Stimulated activated CD4-positive, alpha-beta T cell treated with anti-CD3 and anti-CD28 coated beads, TNF-alpha, amount 100 ng/mL, for 4 hours (primary cell): ENCODE measurements at places on chromosomes 5 and 9.

GRCh38 chr5:176734756-176735342, 75.5 kb upstream of the UNC5A start:
- no peak for DNase-seq

DNA sequence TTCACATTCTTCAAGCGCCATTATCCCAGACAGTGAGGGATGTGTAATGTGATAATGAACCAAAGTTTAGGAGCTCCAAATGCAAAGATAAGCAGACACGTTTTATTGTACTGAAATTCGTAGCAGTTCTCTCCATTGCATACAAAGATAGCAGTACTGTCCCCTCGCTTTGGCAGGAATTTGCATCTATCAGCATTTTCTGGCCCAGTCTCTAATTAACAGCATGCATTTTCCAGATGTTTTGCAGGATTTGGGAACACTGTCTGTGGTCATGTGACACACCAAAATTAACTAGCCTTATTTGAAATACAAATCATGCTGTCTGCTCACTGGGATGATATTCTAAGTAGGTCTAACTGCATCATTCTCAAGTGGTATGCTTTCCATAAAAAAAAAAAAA, 235.9 kb upstream of the TRPM3 start:
- no peak for DNase-seq

DNA sequence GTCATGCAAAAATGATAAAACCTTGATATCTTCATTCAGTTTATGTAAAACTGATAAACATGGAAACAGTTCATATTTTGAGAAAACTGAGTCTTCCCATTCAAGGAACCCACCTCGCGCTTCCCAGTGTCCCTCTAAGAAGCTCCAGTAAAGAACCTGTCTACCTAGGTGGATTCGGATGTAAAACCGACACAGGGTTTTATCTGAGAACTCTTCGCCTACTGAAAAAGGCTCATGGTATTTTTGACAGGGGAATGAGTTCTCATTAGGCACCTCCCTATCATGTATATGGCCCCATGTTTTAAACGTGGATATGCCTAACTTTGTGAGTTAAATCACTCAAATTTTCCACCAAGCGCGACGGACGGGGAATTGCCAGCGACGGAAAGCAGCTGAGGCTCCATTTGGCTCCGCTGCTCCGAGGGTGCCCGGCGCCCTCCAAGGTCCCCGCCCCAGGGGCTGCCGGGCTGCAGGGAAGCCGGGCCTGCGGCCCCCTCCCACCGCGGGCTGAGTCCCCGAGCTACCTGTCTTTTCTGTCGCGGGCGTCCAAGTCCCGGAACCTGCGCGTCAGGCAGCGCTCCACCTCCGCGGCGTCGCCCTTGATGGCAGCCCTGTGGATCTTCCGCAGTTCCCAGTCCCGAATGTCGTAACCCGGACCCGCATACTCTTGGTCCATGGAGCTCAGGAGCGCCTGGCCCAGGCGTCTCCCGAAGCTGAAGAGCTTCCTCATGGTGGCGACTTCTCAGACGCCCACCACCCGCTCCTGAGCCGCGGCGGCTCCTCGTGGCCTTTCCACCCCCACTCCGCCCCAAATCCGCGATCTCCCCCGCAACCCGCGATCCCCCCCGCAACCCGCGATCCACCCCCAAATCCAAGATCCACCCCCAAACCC, 594 bp downstream of the ANKRD18A start:
- DNase-seq: peak; percentile 23

- peak; percentile 52 for DNase-seq
Observed at GRCh38 chr5:76402251-76402885, 717 bp upstream of the IQGAP2 start.

DNA sequence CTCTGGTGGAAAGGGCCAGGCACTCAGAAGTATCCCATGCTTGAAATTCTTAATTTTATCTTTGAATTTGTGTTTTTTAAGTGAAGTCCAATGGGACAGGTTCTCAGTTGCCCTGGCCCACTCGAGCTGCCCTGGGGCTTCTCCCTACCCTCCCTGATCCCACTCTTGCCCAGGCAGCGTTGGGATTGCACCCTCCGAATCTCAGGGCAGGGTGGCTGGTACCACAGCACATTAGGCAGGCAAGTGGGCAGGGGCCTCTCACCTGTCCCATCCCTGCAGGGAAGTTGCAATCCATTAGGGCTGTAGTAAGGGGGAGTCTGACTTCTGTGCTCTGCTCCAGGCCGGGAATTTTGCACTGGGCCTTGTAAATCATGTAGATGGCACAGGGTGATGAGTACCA, 2.7 kb downstream of the RUFY1 start:
- DNase-seq: no peak

- DNase-seq: no peak
Observed at GRCh38 chr5:54702470-54702869, 184.9 kb downstream of the SNX18 start.

DNA sequence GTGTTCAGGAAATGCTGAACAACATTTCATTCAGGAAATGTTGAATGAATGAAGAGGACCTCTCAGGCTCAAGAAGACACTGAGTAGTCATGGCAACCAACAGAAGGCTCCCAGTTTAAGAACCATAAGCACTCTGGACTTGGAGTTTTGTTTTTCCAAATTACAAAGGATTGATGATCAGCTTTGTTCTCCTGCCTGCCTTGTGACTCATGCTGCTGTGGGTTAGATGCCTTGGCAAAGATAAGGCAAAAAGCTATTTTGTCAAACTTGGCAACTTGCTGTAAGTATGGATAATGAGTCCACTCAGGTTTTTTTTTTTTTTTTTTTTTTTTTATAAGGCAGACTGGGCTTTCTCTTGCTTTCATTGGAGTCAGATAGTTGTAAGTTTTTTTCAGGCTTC, 365.0 kb downstream of the TMEM232 start:
- no peak for DNase-seq

GRCh38 chr5:109062664-109063063, 315.0 kb downstream of the FER start:
- no peak for DNase-seq

- no peak for DNase-seq
Observed at GRCh38 chr5:71955723-71956122, 151.6 kb upstream of the MAP1B start.

DNA sequence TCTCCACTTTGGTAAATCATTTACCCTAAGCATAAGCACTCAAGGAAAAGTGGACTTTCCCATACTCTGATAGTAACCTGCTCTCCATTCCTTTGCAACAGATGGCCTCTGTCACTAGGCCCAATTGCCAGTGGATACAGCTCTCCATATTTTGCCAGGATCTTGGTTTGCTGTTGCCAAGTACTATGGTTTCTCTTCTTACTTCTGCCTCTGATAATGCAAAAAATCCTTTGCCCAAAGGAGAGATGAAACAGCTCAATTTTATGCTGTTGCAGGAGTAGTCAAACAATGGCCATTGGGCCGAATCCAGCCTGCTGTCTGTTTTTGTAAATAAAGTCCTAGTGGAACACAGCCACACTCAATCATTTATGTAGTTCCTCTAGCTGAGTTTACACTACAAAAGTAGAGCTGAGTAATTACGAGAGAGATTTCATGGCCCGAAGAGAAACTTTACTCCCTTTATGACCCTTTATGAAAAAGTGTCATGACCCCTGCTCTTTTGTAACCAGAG, 92.5 kb downstream of the HTR4 start:
- no peak for DNase-seq

GRCh38 chr5:14753292-14753691, 88.8 kb downstream of the OTULIN start:
- no peak for DNase-seq

- no peak for DNase-seq
Observed at GRCh38 chr5:31854181-31855133, 215.5 kb downstream of the PDZD2 start.

- DNase-seq: no peak
Observed at GRCh38 chr9:76465442-76466298, 6.7 kb downstream of the GCNT1 start.

GRCh38 chr9:114286146-114286679, 36.7 kb upstream of the ORM1 start:
- no peak for DNase-seq

GRCh38 chr9:34744295-34745221, 34.6 kb upstream of the CCL21 start:
- no peak for DNase-seq

DNA sequence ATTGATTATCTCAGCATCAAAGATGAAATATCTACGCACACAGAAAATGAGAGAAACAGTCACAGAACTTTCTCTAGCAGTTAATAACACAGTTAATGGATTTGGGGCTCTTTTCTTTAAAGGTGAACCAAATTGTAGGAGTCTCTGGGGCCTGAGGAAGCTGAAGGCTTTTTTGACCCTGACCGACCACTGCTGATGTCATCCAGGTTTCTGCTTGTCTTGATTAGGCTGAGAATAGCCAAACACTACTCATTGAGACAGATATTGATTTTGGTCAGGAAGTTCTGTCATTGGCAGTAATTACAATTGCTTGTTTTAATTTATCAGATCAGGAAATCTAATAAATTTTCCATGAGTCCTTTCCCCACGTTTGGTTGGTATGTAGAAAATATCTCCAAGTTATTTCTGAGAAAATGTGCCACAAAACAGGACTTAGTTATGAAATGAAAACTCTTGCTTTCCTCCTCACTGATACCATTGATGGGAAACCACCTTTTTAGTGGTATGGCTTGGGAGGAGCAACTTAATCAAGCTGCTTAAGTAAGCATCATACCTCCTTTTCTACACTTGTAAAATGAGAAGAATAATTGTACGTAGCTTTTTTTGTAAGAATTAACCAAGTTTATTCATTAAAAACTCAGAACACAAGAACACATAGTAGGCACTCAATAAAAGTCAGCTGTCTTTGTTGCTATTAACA, 19.7 kb downstream of the CARTPT start:
- DNase-seq: no peak

GRCh38 chr5:66573733-66574132, 22.5 kb upstream of the MAST4 start:
- DNase-seq: no peak

DNA sequence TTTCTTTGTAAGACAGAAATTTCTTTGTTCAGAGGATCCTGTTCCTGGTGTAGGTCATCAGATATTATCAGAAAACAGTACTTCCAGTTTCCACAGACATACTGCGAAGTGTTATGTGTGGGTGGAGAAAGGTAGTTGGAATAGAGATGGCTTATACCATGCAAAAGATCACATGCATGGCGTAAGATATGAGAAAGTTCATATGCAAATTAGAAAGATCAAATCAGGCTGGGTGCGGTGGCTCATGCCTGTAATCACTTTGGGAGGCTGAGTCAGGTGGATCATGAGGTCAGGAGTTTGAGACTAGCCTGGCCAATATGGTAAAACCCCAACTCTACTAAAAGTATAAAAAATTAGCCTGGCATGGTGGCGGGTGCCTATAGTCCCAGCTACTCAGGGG, 65.2 kb upstream of the GLIS3 start:
- DNase-seq: no peak

DNA sequence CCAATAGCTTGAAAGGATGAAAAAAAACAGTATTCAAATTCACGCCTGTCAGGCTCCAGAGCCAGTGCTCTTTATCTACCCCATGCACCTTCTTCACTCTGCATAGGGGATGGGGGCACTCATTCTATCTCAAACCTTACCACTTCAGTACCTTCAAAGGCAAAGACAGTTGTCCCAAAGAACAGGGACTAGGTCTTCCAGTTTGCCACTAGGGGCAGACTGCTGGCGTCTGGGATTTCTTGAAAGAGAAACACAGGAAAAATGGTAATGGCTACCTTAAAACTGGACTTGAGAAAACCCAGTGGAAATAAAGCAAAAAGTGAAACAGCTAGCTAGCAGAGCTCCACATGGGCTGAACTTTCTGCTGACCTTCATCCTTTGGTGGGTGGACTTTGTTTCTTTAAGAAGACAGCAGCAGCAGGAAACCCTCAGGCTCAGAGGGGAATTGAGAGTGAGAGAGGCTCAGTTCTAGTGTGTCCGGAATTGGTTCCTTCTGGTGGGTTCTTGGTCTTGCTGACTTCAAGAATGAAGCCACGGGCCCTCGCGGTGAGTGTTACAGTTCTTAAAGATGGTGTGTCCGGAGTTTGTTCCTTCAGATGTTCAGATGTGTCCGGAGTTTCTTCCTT, 41.0 kb upstream of the SLC36A1 start:
- no peak for DNase-seq

DNA sequence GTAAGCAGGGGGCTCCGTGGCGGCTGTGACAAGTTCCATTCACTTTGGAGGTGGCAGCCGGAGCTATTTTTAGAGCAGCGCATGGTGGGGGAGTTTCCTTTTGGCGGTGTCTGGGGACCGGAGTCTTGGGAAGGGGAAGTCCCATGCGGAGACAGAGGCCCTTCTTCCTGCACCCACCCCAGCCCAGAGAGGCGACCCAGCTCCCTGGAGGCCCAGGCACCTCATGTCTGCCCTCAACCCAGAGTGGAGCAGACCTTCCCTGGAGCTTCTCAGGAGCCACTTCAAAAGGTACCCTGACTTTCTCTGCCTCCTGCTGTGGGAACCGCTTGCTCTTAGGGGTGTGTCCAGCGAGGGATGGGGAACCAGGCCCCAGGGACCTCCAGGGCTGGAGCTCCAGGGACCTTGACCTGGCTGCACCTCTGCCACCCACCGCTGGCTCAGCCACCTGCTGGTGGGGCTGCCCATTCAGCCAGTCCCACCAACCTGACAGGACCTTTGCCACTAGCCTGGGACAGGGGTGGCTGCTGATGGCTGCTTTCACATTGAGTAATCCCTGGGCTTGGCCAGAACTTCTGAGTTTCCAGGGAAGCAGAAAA, 34.1 kb downstream of the NEK6 start:
- DNase-seq: peak; percentile 11

DNA sequence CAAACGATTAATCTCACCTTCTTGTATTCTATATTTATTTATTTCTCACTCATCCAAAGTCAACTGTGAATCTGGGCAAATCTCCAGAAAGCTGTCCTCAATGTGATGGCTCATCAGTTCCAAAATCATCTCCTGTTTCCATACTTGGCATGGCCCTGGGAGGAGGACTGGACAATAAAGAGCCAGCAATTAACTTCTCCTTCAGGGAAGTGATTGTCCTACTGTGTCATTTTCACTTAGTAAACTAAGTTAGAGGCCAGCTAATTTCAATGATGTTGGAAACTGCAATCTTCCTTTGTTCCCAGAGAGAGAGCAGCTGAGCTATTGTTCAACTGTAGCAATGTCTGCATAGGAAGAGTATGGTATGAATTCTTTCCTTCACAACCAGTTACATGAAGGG, 17.5 kb downstream of the CDH12 start:
- no peak for DNase-seq

DNA sequence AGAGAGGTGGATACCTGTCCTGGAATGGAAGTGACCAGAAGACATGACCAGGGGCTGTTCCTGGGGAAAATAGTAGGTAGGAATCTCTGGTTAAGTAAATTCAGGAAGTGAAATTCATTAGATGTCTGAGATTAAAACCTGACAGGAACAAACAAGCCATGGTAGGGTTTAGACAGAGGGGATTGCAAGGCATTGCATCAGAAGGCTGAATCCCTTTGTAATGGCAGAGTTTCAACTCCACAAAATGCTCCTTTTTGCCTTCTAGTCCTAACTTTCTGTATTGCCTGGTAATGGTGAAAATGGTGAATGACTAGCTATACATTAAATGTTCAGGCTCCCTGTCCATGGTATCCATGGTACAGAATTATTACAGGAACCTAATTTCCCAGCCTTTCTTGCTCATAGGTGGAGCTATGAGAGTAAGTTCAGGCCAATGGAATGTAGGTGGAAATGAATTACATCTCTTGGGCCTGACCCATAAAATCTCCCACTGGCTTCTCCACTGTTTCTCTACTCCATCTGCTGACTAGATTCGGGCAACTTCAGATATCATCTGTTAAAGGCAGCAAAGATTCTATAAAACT, 113.4 kb upstream of the CNTLN start:
- no peak for DNase-seq

- no peak for DNase-seq
Observed at GRCh38 chr5:61637566-61637965, 305.5 kb downstream of the ZSWIM6 start.

GRCh38 chr9:131072107-131072870, 24.0 kb upstream of the AIF1L start:
- no peak for DNase-seq
